ENCODE measurements at places on chromosomes 16 and 17.

DNA sequence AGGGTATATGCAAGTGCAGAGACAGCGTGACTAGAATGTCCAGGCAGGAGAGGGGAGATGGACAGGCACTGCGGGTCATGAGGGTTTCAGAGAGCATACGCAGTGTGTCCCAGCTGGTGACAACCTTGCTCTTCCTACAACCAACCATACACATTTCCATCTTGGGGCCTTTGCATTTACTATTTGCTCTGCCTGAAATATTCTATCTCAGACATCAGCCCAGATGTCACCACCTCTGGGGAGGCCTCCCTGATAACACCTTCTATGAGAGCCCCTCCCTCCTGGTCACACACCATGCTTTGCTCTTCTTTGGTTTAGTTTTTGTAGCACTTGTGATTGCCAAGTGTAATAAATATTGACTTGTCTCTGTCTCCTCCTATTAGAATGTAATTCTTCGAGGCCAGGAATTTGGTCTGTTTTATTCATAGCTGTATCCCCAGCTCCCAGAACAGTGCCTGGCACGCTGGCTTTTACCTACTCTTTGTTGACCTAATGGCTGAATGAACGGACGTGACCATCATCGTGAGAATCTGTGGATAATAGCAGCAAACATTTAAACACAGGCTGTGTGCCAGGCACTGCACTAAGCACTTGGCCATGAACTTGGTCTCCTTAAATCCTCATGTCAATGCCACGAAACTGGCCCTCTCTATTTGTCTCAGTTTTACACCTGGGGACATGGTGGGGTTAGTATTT lies 51.9 kb downstream of the PLCG2 start:
- no peak for DNase-seq

- no peak for DNase-seq
Observed at GRCh38 chr17:73320601-73321264, 8.9 kb upstream of the CDC42EP4 start.

DNA sequence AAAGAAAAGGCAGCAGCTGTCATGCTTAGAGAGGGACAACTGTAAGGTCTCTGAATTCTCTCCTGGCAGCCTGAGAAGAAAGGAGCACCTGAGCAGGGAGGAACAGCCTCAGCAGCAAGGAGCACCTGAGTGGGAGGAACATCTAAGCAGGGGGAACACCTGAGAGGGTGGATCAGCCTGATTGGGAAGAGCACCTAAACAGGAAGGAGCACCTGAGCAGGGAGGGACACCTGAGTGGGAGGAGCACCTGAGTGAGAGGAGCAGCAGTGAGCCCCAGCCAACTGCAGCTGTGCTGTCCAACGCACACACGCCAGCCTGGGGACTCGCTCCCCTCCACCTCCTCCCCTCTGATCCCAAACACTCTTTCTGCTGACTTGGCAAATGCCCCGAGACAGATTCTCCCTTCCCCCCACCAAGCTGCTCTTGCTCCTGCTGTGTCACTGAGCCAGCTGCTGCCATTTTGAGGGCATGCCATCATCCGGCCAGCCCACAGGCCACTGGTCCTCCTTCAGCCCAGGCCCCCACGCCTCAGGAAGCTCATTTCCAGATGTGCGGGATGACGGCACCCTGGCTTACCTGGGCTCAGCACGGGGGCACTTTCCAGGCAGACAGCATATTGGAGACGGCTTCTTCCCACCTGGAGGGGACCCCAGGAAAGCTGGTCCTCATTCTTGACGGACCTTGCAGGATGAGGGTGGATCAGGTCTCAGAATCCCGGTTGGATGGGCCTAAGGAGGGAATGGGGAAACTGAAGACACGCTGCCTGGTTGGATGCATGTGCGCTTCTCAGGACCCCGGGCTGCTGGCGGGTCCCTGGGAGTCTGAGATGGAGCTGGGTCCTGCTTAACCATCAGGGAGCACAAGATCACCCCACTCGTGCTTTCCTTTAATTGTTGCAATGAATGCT lies 57.7 kb upstream of the RBFOX3 start:
- DNase-seq, result no peak

GRCh38 chr17:75876938-75877751 lies 1.2 kb downstream of the TRIM47 start:
- DNase-seq, result peak; percentile 9

GRCh38 chr17:40559564-40559916 lies 5.7 kb downstream of the CCR7 start:
- DNase-seq, result no peak

- DNase-seq, result no peak
Observed at GRCh38 chr16:61862221-61863155, 173.8 kb downstream of the CDH8 start.

GRCh38 chr17:7704601-7705268 lies at the start of gene EFNB3:
TSS of gene EFNB3 (plus strand) at chr17:7705202. CDS start at chr17:7705599, 397 bp downstream.
- DNase-seq, result peak; percentile 60

- no peak for DNase-seq
Observed at GRCh38 chr17:16932156-16932555, 39.8 kb downstream of the TNFRSF13B start.

DNA sequence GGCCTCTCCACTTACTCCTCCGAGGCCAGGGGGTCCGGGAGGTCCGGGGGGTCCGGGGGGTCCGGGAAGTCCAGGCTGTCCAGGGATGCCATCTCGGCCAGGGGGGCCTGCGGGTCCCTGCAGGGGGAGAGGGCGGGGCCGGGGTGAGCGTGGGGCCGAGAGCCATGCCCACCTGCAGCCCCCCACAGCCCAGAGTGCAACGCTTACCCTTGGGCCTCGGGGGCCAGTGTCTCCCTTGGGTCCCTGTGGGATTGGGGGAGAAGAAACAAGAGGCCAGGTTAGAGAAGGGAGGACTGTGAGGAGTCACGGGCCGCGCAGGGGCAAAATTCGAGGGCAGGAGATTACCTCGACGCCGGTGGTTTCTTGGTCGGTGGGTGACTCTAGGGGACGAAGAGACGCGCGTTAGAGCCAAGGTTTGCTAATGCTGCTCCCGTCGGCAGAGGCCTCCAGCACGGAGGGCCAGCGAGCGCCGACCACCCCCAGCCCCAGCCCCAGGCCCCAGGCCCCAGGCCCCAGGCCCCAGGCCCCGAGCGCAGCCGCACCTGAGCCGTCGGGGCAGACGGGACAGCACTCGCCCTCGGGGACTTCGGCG lies 2.1 kb downstream of the COL1A1 start:
- no peak for DNase-seq

DNA sequence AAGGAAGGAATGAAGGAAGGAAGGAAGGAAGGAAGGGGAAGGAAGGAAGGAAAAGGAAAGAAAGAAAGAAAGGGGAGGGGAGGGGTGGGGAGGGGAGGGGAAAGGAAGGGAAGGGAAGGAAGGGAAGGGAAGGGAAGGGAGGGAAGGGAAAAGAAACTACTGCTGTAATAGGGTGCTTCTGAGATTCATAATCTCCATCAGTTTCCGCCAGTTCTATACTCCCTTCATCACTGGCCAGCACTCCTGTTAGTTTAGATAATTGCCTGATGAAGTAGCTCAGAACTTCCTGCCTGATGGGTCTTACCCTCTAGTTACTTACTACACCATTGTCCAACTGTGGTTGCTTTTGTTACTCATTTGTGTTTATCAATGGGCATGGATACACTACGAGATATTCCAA lies 2.0 kb upstream of the KRTAP9-6 start:
- no peak for DNase-seq

- peak; percentile 1 for DNase-seq
Observed at GRCh38 chr17:80220736-80221215, 549 bp downstream of the SLC26A11 start.

DNA sequence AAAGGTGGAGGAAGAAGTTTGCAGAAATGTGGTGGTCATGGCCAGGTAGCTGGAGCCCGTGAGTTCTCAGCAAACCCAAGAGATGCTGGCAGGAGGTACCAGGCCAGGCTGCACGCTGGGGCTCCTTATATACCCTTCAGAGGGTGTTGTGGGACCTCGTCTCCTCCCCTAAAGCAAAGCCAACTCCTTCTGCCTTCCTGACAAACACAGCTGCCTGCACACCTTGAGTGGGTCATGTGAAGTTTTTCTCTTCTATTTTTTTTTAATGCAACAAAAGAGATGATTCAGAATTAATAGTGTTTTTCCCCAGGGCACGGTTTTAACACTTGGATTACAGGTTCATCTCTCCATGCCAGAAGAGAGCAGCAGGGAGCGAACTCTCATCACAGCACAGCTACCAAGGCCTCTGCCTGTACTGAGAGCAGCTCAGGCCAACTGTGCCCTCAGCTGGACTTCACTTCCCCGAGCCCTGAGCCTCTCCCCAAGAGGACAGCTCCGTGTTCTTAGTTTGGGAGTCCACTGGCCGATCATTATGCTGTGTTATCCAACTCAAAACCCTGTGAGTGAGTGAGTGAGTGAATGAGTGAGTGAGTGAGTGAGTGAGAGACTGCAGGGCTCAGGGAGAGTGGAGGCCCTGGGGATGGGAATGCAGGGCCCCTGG lies at the start of gene KRT15:
TSS of gene KRT15 (minus strand) at position 102 of the 661 bp plus-strand sequence. CDS start at position 39, 63 bp downstream.
- peak; percentile 87 for DNase-seq

DNA sequence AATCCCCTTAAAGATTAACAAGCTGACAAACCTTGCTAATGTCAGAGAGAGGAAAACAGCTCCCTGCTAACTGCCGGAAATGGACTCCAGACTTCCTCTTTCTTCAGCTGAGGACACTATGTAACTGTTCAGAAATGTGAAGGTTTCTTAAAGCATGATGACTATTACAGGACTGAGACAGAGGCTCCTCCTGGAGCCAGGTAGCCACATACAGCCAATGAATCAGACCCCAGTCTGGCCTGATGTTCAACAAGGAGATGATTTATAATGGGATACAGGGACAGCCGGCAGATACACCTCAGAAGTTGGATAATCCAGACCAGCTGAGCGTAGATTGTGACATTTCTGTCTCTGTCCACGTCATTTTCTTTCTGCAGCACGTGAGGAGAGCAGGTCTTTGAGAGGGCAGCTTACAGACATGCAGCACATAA lies 216.2 kb downstream of the HS3ST3A1 start:
- no peak for DNase-seq

GRCh38 chr16:27460213-27460612 lies 58.2 kb downstream of the IL21R start:
- no peak for DNase-seq

DNA sequence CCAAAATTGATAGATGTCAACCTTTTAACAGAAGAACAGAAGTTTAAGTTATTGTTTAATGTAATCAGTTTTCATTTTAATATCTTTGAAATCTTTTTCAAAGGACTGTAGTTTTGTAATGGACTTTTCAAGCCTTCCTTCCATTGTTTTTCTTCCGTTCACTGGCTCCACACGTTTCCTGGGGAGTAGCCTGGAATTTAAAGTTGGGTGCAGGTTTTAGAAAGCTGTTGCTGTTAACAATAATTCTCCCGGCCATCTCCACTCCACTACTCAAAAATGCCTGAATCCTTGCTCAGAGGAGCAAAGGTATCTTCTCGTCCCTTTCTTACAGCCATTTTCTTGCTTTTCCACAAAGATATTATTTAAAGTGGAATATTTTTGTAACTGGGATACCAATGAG lies 4.7 kb upstream of the COQ7 start:
- no peak for DNase-seq

GRCh38 chr17:77441130-77441920 lies 300.6 kb downstream of the SEC14L1 start:
- DNase-seq, result peak; percentile 77

DNA sequence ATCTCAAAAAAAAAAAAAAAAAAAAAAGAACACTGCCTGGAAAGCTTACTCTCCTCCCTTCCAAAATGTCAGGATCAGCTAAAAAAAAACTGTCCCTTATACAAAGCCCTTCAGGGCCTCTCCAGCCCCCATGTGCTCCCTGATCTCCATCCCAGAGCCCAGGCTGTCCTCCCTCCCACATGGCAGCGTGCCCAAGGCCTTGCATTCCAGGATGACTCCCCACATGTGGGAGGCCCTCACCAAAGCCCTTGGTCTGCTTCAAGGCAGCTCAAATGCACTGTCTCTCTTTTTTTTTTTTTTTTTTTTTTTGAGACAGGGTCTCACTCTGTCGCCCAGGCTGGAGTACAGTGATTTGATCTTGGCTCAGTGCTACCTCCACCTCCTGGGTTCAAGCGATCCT lies 2.3 kb downstream of the FDXR start:
- DNase-seq, result no peak

- DNase-seq, result no peak
Observed at GRCh38 chr17:76690596-76691280, 20.0 kb downstream of the MXRA7 start.

DNA sequence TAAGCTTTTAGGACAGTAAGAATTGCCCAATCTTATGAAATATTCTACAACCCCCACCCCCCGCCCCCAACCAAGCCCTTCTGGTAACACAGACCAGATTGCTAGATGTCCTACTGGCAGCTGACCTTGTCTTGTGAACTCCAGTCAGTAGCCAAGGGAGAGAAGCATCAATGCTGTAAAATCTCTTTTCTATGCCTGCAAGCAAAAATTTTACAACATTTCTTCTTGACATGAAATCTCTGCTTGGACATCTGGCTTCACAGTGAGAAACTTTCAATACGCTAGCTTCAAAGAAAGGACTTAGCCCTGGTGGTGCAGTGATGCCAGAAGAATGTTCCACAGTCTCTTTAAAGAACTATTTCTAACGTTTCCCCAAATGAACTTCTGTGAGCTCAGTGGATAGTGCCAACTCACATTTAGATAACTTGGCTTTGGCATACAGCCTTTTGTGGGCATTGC lies 169.3 kb upstream of the AXIN2 start:
- no peak for DNase-seq

GRCh38 chr16:46961373-46962353 lies 11.8 kb downstream of the DNAJA2 start:
- DNase-seq, result no peak

GRCh38 chr17:35716897-35717465 lies 14.5 kb upstream of the RASL10B start:
- DNase-seq, result no peak

- DNase-seq, result peak; percentile 25
Observed at GRCh38 chr17:37067555-37068111, 118.9 kb downstream of the AATF start.

GRCh38 chr17:43020030-43020621 lies 2.1 kb downstream of the VAT1 start:
- DNase-seq, result no peak

GRCh38 chr17:18262641-18263040 lies 2.2 kb downstream of the MIEF2 start:
- no peak for DNase-seq

- peak; percentile 5 for DNase-seq
Observed at GRCh38 chr16:25009822-25010221, 5.3 kb downstream of the ARHGAP17 start.

- peak; percentile 23 for DNase-seq
Observed at GRCh38 chr17:67689534-67690177, 28.1 kb upstream of the NOL11 start.

- DNase-seq, result no peak
Observed at GRCh38 chr17:32720671-32721070, 156.3 kb downstream of the MYO1D start.
